Right lobe of liver (tissue), 6 donors: ENCODE measurements at places on chromosomes 16 and 17.

DNA sequence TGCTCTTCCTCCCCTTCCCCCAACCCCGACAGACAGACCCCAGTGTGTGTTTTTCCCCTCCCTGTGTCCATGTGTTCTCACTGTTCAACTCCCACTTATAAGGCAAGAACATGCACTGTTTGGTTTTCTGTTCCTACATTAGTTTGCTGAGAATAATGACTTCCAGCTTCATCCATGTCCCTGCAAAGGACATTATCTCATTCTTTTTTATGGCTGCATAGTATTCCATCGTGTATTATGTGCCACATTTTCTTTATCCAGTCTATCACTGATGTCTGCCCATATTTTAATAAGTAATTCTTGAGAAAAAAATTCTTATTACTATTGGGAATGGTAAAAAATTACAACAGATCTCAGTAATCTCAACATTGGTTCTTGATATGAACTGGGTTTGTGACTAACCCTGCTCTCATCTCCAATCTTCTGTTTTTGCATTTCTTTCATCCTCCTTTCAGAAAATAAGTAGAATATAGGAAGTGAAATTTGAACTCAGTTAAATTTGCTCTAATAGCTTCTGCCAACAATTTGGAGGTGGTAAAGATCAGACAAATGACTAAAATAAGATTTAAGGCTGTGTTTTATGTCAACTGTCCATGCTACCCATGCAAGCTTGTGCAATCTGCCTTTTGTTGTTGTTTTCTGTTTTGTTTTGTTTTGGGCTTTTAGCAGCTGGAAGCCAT is 11.1 kb downstream of the MARF1 start:
- no peak overlapping the region for H3K27ac ChIP-seq
- peaks cover 57% of the 10 kb centered on the region for H3K36me3 ChIP-seq
- no peaks in the 10 kb centered on the region for H3K4me1 ChIP-seq
- DNase-seq = no peak
- no peaks in the 10 kb centered on the region for H3K27me3 ChIP-seq
- no peak overlapping the region for H3K4me3 ChIP-seq

GRCh38 chr16:57667526-57668262 is 412 bp upstream of the ADGRG3 start:
- H3K36me3 ChIP-seq = no peaks in the 10 kb centered on the region
- DNase-seq = peak; percentile 93
- peaks cover 7% of the 10 kb centered on the region for H3K4me1 ChIP-seq

- no peaks in the 10 kb centered on the region for H3K36me3 ChIP-seq
- no peak overlapping the region for H3K4me3 ChIP-seq
- no peak for DNase-seq
- no peaks in the 10 kb centered on the region for H3K27me3 ChIP-seq
These were observed 54.5 kb downstream of the MYO18A start for GRCh38 chr17:29125651-29126050.

GRCh38 chr17:58334256-58334655 is 5.7 kb upstream of the TSPOAP1 start:
- no peaks in the 10 kb centered on the region for H3K27me3 ChIP-seq
- no peaks in the 10 kb centered on the region for H3K4me1 ChIP-seq
- no peak for DNase-seq
- H3K27ac ChIP-seq = peak overlapping the region; percentile 65
- no peaks in the 10 kb centered on the region for H3K36me3 ChIP-seq

DNA sequence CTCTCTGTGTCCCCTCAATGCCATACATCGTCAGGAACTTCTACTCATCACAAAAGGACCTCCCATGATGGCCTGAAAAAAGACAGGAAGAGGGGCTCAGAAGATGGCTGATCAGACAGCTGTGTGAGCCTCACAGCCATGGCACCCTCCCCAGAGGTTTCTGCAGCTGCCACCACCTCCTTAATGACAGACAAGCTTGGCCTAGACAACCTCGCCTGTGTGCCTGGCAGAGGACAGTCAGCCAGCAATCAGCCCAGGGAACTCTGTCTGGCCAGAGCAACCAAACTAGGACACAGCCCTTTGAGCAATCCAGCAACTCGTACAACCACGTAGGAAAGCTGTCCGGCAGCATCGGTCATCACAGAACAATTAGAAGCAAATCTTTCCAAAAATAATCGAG is 54.2 kb upstream of the MED9 start:
- H3K27me3 ChIP-seq = no peaks in the 10 kb centered on the region
- no peaks in the 10 kb centered on the region for H3K36me3 ChIP-seq
- no peak for DNase-seq
- H3K4me3 ChIP-seq = no peak overlapping the region
- H3K4me1 ChIP-seq = peaks cover 15% of the 10 kb centered on the region
- H3K27ac ChIP-seq = no peak overlapping the region

DNA sequence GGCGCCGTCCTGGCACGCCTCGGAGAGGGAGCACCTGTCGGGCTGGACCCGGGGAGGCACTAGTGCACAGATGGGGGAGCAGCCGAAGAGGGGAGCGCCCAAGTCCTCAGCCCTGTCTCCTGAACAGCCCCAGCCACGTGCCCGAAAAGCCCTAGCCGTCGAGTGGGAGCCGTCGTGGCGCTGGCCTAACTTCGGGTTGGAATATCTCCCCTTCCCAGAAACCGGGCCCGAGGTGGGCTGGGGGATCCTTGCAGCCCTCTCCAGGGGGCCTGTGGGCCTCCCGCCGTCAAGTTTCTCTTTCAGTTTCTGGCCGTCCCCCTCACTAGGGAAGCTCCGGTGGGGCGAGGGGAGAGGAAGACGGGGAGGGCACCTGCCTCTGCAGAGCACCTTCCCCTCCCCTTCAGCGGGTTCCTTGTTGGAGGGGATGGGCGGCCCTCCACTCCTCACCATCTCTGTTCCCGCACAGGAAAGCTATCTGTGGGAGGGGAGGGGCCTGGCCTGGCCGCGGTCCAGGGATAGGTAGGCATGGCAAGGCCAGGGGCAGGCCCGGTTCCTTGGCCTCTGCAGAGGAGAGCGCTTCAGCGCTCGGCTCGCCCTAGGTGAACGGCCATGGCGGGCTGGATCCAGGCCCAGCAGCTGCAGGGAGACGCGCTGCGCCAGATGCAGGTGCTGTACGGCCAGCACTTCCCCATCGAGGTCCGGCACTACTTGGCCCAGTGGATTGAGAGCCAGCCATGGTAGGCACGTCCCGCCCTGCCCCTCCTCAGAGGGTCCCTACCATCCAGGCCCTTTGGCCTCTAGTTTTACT is 709 bp downstream of the STAT5A start:
- no peaks in the 10 kb centered on the region for H3K36me3 ChIP-seq
- H3K27ac ChIP-seq = peak overlapping the region; percentile 79
- H3K4me1 ChIP-seq = no peaks in the 10 kb centered on the region

- peak overlapping the region; percentile 100 for H3K27ac ChIP-seq
- peaks cover 18% of the 10 kb centered on the region for H3K36me3 ChIP-seq
- no peaks in the 10 kb centered on the region for H3K4me1 ChIP-seq
- H3K27me3 ChIP-seq = no peaks in the 10 kb centered on the region
- DNase-seq = no peak
- H3K4me3 ChIP-seq = peak overlapping the region; percentile 71
These were observed 567 bp downstream of the UBB start for GRCh38 chr17:16381496-16381820.

GRCh38 chr16:5633845-5634440 is 536.3 kb upstream of the EEF2KMT start:
- no peaks in the 10 kb centered on the region for H3K4me1 ChIP-seq
- no peak for DNase-seq
- H3K27me3 ChIP-seq = no peaks in the 10 kb centered on the region
- no peak overlapping the region for H3K27ac ChIP-seq
- H3K36me3 ChIP-seq = no peaks in the 10 kb centered on the region

DNA sequence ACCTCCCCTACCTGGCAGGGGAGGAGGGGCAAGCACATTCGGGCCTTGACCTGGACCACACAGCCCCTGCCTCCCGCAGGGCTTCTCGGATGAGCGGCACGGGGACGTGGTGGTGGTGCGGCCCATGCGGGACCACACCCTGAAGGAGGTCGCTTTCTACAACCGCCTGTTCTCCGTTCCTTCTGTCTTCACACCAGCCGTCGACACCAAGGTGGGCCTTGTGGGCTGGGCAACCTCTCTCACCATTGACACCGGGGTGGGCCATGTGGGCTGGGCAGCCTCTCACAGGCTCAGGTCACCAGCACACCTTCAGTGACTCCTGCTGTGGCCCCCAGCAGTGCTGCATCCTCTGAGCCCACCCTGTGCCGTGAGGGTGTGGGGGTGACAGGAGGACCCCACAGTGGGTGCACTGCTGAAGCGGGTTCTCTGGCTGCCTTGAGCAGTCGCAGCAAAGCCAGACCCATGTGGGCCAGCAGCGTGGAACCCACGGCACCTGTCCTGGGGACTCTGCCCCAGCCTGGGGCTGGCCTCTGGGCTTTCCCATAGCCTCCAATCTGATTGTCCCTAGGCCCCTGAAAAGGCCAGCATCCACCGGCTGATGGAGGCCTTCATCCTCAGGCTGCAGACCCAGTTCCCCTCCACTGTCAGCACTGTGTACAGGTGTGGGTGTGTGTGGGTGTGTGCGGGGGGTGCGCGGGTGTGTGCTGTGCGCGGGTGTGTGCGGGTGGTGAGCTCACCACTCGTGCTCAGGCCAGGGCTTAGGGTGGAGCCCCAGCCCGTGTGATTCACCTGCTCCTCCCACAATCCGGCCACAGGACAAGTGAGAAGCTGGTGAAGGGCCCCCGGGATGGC is 7.5 kb downstream of the CTU2 start:
- DNase-seq = no peak
- no peaks in the 10 kb centered on the region for H3K36me3 ChIP-seq
- no peak overlapping the region for H3K4me3 ChIP-seq
- no peaks in the 10 kb centered on the region for H3K27me3 ChIP-seq

GRCh38 chr17:76957678-76958464 is 89.7 kb downstream of the MGAT5B start:
- H3K36me3 ChIP-seq = no peaks in the 10 kb centered on the region
- no peak for DNase-seq
- H3K27ac ChIP-seq = no peak overlapping the region
- no peak overlapping the region for H3K4me3 ChIP-seq

GRCh38 chr17:20156196-20157000 is 147.2 kb downstream of the SPECC1 start:
- no peaks in the 10 kb centered on the region for H3K36me3 ChIP-seq
- peak overlapping the region; percentile 61 for H3K4me3 ChIP-seq
- H3K27me3 ChIP-seq = no peaks in the 10 kb centered on the region

DNA sequence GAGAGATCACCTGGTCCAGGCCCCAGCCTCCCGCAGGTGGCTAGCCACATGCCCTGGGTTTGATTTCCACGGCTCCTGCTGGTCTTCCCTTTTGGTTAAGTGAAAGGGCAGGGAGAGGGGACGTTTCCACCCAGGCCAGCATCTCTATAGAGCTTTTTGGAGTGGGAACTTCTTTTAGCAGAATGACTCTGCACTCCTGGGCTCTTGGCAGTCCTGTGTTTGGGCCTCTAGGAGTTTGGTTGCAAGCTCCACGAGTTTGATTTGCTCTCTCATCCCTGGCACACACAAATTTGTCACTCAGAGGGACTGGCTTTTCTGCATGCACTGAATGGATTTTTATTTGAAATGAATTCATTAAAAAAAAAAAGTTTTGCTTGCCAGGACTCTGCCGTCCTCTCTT is 32.8 kb downstream of the MSI2 start:
- H3K4me1 ChIP-seq = no peaks in the 10 kb centered on the region
- H3K27me3 ChIP-seq = no peaks in the 10 kb centered on the region
- DNase-seq = no peak
- no peaks in the 10 kb centered on the region for H3K36me3 ChIP-seq
- H3K4me3 ChIP-seq = no peak overlapping the region
- H3K27ac ChIP-seq = no peak overlapping the region

- no peak overlapping the region for H3K4me3 ChIP-seq
- no peak overlapping the region for H3K27ac ChIP-seq
- no peak for DNase-seq
- H3K4me1 ChIP-seq = peaks cover 28% of the 10 kb centered on the region
These were observed 655 bp upstream of the NPTX1 start for GRCh38 chr17:80476877-80477646.

DNA sequence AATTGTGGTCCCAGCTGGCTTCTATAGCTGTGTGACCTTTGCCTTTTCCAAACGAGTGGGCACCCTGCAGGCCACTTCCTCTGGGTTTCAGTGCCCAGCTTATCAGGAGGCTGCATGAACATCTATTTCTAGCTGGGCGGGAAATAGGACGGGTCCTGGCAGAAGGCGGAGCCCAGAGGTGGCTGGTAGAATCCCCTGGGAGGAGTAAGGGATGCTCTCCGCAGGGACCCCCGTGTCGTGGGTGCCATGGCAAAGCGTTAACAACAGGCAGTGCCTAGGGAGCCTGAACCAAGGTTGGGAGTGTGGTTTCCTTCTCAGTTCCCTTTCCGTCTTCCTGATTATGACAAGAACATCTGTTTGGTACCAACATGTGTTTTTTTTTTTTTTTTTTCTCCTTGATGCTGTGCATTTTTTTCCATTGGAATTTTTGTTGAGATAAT is 58.2 kb downstream of the PLCG2 start:
- H3K36me3 ChIP-seq = no peaks in the 10 kb centered on the region
- no peak overlapping the region for H3K27ac ChIP-seq
- DNase-seq = no peak
- no peaks in the 10 kb centered on the region for H3K27me3 ChIP-seq

DNA sequence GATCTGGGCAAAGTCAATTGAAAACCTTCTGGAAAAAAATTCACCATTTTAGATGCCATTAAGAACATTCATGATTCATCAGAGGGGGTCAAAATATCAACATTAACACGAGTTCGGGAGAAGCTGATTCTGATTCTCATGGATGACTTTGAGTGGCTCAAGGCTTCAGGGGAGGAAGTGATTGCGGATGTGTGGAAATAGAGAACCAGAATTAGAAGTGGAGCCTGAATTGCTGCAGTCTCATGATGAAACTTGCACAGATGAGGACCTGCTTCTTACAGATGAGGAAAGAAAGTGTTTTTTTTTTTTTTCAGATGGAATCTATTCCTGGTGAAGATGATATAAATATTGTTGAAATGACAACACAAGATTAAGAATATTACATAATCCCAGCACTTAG is 12.9 kb downstream of the ITGAX start:
- H3K4me1 ChIP-seq = no peaks in the 10 kb centered on the region
- no peak for DNase-seq
- H3K27ac ChIP-seq = no peak overlapping the region
- no peak overlapping the region for H3K4me3 ChIP-seq
- no peaks in the 10 kb centered on the region for H3K36me3 ChIP-seq

DNA sequence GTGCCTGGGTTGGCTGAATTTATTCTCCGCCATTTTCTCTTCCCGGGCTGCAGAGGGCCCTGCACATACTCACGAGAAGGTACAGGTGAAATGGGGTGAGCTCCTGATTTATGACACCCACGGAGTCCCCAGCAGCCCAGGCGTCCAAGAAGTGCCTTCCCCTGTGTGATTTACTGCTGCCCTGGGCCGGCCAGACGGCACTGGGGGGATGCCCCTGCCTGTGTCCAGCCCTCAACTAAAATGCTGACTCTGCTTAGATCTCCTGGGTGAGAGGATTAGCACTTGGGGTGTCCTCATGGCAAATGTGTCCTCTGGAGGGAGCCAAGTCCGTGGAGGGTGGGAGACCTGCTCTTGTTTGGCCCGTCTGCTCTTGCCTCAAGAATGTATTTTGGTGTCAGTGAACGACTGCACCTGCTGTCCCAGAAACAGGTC is 132.4 kb downstream of the MAF start:
- DNase-seq = no peak
- no peaks in the 10 kb centered on the region for H3K4me1 ChIP-seq
- H3K36me3 ChIP-seq = no peaks in the 10 kb centered on the region
- no peaks in the 10 kb centered on the region for H3K27me3 ChIP-seq
- H3K27ac ChIP-seq = no peak overlapping the region
- H3K4me3 ChIP-seq = no peak overlapping the region
